ENCODE measurements at places on chromosomes 2 and 18.

DNA sequence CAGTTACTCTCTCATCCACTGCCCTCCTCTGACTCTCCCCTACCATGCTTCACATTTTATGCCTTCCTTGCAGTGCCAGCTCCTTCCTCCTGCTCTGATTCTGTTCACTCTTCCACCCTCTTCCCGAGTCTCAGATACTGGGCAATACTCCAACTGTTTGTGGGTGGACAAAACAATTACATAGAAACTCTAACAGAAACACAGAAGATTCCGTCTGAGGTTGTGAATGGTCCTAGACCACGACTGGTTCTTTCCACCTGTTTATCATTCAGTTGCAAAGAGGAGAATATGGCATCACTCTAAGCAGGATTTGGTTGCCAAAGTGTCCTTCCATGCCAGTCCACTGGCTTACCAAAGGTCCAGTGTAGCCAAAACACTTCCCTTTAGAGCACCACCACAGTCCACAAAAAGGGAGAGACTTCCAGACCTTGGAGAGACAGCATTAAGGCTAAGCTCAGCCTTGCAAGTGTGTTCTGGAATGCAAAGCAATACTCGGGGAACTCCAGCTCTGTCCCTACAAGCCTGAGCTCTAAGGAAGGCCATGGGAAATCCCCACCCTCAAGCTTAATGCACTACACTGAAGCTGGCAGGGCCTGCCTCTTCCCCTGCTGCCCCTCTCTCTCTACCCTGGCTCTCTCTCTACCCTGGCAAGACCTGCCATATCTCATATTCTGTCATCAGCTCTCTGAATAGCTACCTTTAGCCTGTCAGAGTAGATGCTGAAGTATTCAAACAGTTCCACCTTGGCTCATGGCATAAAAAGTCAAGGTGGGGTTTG, 33.6 kb upstream of the RND3 start:
- DNase-seq = no peak
- H3K27ac ChIP-seq = no peak overlapping the region
- no peaks in the 10 kb centered on the region for H3K27me3 ChIP-seq

GRCh38 chr2:59804732-59805131, 748.7 kb downstream of the BCL11A start:
- no peaks in the 10 kb centered on the region for H3K4me1 ChIP-seq
- H3K27me3 ChIP-seq = no peaks in the 10 kb centered on the region
- no peak for DNase-seq
- no peak overlapping the region for H3K4me3 ChIP-seq
- H3K36me3 ChIP-seq = no peaks in the 10 kb centered on the region
- H3K27ac ChIP-seq = no peak overlapping the region

DNA sequence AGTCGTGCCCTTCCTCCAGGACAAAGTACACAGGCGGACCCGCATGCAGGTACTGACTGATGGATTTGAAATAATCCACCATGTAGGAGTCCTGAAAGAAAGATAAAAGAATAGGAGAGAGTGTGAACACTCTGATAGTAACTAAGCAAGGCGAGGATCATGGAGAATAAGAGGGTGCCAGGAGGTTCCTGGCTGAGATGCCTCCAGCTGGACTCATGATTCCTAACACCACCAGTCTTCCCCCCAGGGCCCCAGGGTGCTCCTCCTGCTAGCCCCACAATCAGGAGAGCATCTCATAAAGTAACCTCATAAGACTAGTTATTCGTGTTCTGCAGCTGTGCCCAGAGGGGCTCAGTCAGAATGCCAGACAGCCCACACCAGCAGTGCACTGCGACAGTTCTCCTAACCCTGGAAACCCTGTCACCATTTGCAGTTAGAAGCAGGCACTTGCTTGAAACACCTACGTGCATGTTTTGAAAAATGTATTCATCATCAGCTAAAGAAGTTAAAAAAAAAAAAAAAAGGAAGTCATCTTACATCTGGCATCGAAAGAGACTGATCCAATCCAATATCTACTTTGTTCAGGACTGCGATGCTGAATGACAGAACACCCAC, 36.7 kb downstream of the RMC1 start:
- no peak for DNase-seq
- peaks cover 35% of the 10 kb centered on the region for H3K4me1 ChIP-seq
- no peak overlapping the region for H3K27ac ChIP-seq
- H3K27me3 ChIP-seq = no peaks in the 10 kb centered on the region

- no peaks in the 10 kb centered on the region for H3K27me3 ChIP-seq
- no peaks in the 10 kb centered on the region for H3K4me1 ChIP-seq
- H3K4me3 ChIP-seq = no peak overlapping the region
- no peak for DNase-seq
- H3K27ac ChIP-seq = no peak overlapping the region
- no peaks in the 10 kb centered on the region for H3K36me3 ChIP-seq
Observed at GRCh38 chr2:49715597-49715996, 561.3 kb upstream of the FSHR start.

DNA sequence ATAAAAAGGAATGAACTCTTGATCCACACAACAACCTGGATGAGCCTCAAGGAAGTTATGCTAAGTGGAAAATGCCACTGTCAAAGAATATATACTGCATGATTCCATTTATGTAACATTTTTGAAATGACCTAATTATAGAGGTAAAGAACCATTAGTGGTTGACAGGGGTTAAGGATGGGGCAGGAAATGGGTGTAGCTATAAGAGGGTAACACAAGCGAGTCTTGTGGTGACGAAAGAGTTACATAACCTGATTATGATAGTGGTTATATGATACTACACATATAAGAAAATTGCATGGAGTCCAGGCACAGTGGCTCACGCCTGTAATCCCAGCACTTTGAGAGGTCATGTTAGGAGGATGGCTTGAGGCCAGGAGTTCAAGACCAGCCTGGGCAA, 346.6 kb upstream of the PKDCC start:
- H3K4me3 ChIP-seq = no peak overlapping the region
- peaks cover 4% of the 10 kb centered on the region for H3K27me3 ChIP-seq
- H3K36me3 ChIP-seq = no peaks in the 10 kb centered on the region
- DNase-seq = no peak

DNA sequence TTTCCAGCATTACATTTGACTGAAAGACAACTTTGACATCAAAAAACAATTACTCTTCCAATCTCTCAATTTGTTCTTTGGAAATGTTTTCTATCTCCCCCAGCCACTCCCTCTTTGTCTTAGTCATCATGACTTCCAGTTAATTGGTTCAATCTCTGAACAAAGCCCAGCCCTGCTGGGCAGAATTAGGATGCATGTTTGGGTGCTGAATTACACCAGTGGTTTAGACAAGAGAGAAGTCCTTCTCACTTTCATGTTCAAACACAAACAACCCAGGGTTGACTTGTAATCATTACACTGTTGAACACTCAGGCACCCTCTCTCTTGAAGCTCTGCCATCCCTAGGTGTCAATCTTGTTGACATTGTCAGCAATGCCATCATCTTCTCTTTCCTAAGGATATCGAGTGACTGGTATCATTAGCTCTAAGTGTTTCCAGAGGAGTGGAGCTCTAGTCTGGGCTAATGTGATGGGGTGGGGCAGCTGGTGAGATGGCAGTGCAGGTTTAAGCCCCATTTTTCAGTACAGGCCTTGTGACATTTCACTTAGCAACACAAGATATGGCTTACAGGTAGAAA, 90.8 kb upstream of the MEIS1 start:
- H3K4me1 ChIP-seq = no peaks in the 10 kb centered on the region
- H3K27me3 ChIP-seq = no peaks in the 10 kb centered on the region
- DNase-seq = no peak
- H3K36me3 ChIP-seq = no peaks in the 10 kb centered on the region

- H3K36me3 ChIP-seq = no peaks in the 10 kb centered on the region
- no peak overlapping the region for H3K4me3 ChIP-seq
- H3K27ac ChIP-seq = no peak overlapping the region
- no peak for DNase-seq
Observed at GRCh38 chr2:235661952-235662351, 168.1 kb downstream of the AGAP1 start.

DNA sequence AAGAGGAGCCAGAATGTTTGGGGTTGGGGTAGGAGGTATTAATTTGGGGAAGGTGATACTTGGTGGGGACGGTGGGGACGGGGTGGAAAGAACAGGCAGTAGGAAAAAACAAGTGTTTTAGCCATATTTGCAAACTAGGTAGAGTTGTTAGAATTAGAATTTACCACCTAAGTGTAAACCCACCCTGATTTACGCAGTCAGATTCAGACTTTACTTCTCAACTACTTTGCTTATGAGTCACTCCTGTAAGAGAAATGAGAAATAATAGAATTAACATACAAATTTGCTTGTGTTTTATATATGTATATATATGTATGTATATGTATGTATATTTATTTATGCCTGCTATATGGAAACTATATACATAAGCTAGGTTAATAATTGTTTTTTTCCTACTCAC, 1168.2 kb upstream of the ZEB2 start:
- no peaks in the 10 kb centered on the region for H3K36me3 ChIP-seq
- DNase-seq = no peak
- H3K27ac ChIP-seq = peak overlapping the region; percentile 85
- H3K4me1 ChIP-seq = peaks cover 46% of the 10 kb centered on the region
- peak overlapping the region; percentile 46 for H3K4me3 ChIP-seq

- peaks cover 15% of the 10 kb centered on the region for H3K4me1 ChIP-seq
- DNase-seq = no peak
- H3K36me3 ChIP-seq = peaks cover 3% of the 10 kb centered on the region
- H3K27me3 ChIP-seq = peaks cover 55% of the 10 kb centered on the region
- no peak overlapping the region for H3K4me3 ChIP-seq
- no peak overlapping the region for H3K27ac ChIP-seq
Observed at GRCh38 chr2:109614715-109615636, 812 bp downstream of the SOWAHC start.

- no peak for DNase-seq
- no peak overlapping the region for H3K4me3 ChIP-seq
- peaks cover 42% of the 10 kb centered on the region for H3K27me3 ChIP-seq
- H3K36me3 ChIP-seq = peaks cover 1% of the 10 kb centered on the region
- H3K27ac ChIP-seq = no peak overlapping the region
Observed at GRCh38 chr2:241551998-241552737, 6.4 kb upstream of the BOK start.

- H3K4me1 ChIP-seq = no peaks in the 10 kb centered on the region
- no peak overlapping the region for H3K4me3 ChIP-seq
- H3K36me3 ChIP-seq = peaks cover 2% of the 10 kb centered on the region
- no peak for DNase-seq
- H3K27ac ChIP-seq = no peak overlapping the region
- no peaks in the 10 kb centered on the region for H3K27me3 ChIP-seq
Observed at GRCh38 chr2:47551800-47552525, 149.0 kb downstream of the MSH2 start.

- no peaks in the 10 kb centered on the region for H3K27me3 ChIP-seq
- no peak overlapping the region for H3K4me3 ChIP-seq
- no peak for DNase-seq
- H3K36me3 ChIP-seq = peaks cover 57% of the 10 kb centered on the region
- H3K4me1 ChIP-seq = peaks cover 2% of the 10 kb centered on the region
Observed at GRCh38 chr18:183769-184168, 25.4 kb downstream of the USP14 start.

- H3K4me1 ChIP-seq = no peaks in the 10 kb centered on the region
- H3K27me3 ChIP-seq = peaks cover 3% of the 10 kb centered on the region
- H3K4me3 ChIP-seq = no peak overlapping the region
- H3K36me3 ChIP-seq = no peaks in the 10 kb centered on the region
Observed at GRCh38 chr2:203982276-203982675, 45.7 kb downstream of the ICOS start.

GRCh38 chr2:27871802-27872201, 18.4 kb downstream of the RBKS start:
- H3K27ac ChIP-seq = no peak overlapping the region
- no peaks in the 10 kb centered on the region for H3K4me1 ChIP-seq
- H3K27me3 ChIP-seq = no peaks in the 10 kb centered on the region
- DNase-seq = no peak

GRCh38 chr18:28650860-28651259, 473.9 kb upstream of the CDH2 start:
- no peaks in the 10 kb centered on the region for H3K27me3 ChIP-seq
- no peaks in the 10 kb centered on the region for H3K4me1 ChIP-seq

DNA sequence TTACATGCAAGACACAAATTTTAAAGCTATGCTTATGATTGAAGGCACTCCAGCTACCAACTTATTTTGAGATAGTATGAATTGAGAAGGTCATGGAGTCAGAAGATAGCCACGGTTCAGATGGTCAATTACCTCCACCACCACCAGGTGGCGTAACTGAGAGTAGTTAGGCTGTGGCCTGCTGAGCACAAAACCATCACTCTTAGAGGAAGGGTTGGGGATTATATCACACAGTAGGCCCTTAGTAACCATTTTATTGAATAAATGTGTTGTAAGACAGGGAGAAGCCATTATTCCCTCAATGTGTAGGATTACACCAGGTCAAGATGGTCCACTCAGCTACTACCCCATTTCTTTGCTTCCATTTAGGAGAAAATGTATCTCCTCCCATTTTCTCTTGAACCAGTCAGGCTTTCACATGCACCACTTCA, 18.8 kb downstream of the KLHL41 start:
- no peak overlapping the region for H3K4me3 ChIP-seq
- no peak overlapping the region for H3K27ac ChIP-seq
- peak; percentile 45 for DNase-seq
- no peaks in the 10 kb centered on the region for H3K4me1 ChIP-seq
